ENCODE measurements at places on chromosomes 12 and 14.

DNA sequence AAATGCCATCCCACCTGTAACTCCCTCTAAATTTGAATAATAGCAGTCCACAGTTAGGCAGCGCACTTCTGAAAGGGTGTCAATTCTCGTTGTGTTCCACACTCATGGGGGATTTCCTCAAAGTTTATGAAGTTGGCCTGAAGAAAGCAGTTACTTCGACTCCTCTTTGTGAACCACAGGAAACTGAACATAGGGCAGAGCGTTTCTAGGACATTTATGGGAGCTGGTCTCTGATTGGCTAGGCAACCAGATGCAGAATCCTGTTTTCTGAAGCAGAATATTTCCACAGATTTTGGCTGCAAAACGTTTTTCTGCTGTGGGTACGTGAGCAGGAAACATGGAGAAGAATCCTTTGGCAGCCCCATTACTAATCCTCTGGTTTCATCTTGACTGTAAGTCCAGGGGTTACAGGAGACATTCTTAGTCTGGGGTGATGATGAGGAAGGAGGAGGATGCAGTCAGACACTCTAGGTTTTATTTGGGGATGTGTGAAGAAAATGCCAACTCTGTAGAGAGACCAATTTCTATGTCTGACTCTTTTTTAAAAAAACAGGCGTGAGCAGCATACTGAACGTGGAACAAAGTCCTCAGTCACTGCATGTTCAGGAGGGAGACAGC is 431.5 kb upstream of the OR4E1 start:
- no peak for DNase-seq

DNA sequence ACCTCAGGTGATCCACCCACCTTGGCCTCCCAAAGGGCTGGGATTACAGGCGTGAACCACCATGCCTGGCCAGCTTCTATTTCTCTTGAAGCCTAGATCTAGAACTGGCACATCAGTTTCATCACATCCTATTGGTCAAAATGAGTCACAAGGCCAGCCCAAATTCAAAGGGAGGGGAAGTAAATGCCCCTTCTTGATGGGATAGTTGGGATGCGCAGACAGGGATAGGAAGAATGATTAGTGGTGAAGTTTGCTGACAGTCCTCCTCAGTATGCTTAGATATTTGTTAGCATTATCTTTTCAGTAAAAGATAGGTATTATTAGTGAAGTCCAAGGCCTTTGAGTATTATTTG is 33.4 kb downstream of the CRADD start:
- DNase-seq = no peak

GRCh38 chr12:131103669-131104462 is 150.2 kb downstream of the ADGRD1 start:
- no peak for DNase-seq

DNA sequence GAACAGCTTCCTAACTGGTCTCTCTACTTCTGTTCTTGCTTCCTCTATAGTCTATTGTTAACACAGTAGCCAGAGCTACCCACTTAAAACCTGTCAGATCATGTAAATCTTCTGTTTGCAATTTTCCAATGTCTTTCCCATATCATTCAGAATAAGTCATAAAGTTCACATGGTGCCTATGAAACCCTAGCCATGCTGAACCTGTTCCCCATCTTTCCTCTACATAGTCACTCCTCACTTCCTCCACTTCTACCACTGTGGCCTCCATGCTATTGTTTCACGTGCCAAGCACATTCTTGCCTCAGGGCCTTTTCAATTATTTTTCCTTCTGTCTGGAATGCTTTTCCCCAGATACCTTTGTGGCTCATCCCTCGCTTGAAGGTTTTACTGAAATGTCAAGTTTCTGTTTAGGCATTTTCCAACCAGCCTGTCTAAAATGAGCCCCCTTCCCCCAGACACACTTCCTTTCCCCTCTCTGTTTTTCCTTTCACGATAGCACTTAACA is 132.1 kb downstream of the DYRK2 start:
- DNase-seq = no peak

GRCh38 chr12:41881891-41882805 is 262.5 kb downstream of the GXYLT1 start:
- DNase-seq = no peak

DNA sequence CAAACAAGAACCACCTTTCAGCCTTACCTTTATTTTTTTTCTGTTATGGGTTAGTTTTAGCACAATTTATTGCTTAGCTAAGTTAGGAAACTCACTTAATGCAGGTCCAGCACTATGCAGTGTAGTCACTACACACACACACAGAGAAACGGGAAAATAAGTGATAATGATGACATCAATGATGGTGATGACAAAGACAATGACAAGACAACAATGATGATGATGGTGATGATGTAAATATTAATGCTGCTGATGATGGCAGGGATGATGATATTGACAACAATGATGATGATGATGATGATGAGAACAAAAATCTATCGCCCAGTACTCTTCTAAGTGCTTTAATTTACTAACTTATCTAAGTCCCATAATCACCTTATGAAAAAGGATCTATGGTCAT is 41.1 kb downstream of the WSCD2 start:
- DNase-seq = no peak

DNA sequence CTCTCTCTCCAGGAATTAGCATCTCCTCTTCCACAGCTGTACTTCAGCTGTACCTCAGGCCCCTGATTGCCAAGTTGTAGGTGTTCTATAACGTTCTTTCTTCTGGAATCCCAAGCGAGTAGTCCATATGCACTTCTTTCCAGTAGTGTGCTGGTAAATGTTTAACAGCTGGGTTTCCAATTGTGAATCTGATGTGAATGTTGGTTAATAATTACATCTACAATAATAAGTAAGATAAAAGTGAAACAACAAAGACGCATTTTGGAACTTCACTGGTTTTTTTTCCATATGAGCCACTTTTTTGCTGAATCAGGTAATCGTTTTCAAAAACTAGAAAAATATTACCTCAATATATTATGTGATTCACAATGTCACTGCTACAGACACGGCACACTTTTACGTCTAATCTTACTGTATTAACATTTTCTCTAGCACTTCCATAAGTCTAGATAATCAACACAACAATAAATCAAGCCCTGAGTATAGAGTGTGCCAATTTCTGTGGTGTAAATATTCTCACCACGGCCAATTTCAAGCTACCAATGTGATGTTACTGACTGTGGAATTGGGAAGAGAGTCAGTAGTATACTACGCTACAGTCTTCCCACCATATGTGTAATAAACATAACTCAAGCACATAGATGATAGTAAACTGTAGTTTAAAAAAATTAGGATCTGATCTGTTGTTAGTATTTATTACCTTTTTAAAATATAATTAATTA is 113.0 kb downstream of the ZFP36L1 start:
- DNase-seq = no peak

DNA sequence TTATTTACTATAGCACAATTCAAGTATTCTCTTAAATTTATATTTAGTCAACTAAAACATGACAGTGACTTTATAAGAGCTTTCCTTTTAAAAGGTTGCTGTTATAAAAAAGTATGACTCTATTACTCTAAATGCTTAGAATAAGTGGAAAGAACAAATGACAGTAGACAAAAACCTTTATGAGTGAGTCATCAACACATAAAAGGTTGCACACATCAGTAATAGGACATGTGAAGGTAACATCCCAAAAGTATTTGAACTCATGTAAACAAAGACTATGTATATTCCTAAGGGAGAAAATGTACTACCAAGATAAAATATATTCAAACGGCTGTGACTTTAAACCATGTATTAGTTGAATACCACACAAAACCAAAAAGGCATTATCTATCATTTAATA is 98.8 kb downstream of the PAWR start:
- no peak for DNase-seq

GRCh38 chr12:72523754-72524153 is 251.6 kb downstream of the TRHDE start:
- no peak for DNase-seq

DNA sequence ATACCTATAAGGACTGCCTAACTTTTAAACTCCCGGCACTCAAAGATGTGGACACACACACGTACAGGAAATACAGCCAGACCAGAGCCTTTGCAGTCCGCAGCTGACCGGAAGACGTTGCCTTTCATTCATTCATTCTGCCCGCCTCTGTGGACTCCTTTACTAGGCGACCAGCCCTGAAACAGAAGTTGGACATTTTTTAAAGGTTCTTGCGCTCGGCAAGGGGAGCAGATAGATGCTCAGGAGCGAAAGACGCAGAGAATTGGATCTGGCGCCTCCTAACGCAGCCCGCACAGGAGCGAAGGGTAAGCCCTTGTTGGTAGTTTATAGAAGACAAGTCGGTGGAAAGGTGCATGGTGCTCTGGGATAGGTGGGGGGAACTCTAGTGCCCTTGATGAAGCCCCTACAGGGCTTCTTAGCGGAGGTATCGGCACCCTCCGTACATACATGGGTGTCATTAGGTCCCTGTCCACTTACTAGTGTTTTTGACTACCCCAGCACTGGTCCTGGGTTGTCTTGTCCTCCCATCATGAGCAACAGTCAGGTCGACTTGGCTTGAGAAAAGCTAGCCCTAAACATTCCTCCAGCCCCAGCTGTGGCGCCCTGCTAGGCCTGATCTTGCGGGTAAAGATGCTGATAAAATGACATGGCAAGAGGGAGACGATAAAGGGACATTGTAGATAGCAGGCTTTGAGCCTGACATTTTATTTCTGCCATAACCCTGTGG is at the start of gene KDM2B:
Gene KDM2B, minus strand, starts transcription at position 65 of the 727 bp plus-strand sequence. CDS start 112 bp downstream, outside the sequence.
- DNase-seq = no peak

- DNase-seq = no peak
These were observed 97.4 kb upstream of the SSTR1 start for GRCh38 chr14:38110258-38110657.

GRCh38 chr14:69428289-69428998 is 30.0 kb downstream of the SLC39A9 start:
- no peak for DNase-seq

GRCh38 chr12:49776858-49777257 is 35.5 kb downstream of the TMBIM6 start:
- DNase-seq = no peak
